ENCODE measurements at places on chromosomes 5 and 9.

DNA sequence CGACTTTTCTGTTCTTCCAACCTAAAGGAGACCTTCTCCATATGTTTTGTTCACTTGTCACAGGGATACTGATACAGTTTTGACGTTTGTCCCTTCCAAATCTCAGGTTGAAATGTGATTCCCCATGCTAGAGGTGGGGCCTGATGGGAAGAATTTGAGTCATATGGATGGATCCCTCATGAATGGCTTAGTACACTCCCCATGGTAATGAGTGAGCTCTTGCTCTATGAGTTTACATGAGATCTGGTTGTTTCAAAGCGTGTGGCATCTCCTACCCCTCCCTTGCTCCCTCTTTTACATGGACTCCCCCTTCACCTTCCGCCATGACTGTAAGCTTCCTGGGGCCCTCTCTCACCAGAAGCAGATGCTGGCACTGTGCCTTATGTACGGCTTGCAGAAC lies 6.9 kb downstream of the PIP5K1B start:
- DNase-seq, result no peak

GRCh38 chr5:138129347-138129746 lies 9.9 kb downstream of the NME5 start:
- DNase-seq, result no peak

- DNase-seq, result no peak
Measured at GRCh38 chr5:26482810-26483375, 555.5 kb downstream of the CDH9 start.

- no peak for DNase-seq
Measured at GRCh38 chr9:4821133-4821532, 28.4 kb downstream of the RCL1 start.

DNA sequence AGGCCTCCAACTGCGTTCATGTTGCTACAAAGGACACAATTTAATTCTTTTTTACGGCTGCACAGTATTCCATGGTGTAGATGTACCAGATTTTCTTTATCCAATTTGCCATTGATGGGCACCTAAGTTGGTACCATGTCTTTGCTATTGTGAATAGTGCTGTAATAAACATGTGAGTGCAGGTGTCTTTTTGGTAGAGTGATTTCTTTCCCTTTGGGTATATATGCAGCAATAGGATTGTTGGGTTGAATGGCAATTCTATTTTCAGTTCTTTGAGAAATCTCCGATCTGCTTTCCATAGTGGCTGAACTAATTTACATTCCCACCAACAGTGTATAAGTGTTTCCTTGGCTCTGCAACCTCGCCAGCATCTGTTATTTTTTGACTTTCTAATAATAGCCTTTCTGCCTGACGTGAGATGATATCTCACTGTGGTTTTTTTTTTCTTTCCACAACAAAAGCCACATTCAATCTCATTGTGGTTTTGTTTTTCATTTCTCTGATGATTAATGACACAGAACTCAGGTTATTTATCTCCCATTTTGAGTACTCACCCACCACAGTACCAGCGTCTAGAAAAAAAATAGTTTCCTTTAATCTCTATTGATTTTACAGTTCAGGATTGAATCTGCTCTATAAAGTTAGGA lies 21.9 kb downstream of the ARRDC3 start:
- no peak for DNase-seq

DNA sequence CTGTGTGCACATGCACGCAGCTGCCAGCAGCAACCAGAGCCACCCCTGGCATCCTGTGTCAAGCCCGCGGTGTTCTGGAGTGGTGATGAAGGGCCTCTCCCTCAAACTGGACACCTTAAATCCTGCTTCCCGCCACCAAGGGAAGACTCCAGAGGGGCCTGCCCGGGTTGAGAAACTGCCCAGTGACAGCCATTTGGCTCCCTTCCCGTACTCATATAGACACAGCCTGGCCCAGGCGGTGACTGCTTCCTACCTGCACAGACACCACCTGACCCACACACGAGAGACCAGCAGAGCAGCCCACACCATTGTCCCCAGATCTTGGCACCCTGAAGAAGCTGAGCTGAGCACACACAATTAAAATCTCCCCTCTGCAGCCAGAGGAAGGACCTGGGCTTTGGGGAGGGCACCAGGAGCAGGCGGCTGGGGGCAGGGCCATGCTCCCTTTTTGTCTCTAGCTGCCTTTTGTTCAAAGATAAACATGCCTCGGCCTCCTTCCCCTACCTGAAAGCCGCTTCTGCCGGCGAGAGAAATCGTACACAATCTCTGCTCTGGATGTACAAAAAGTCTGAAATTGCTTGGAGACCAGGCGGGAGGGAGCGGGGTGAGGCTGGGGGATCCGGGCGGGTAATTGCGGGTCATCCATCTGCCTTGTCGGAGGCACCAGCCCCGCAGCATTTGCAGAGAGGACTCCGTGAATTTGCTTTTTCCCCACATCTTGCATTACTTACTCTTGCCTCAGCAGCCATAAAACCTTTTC lies 78.4 kb downstream of the TSPAN17 start:
- no peak for DNase-seq

DNA sequence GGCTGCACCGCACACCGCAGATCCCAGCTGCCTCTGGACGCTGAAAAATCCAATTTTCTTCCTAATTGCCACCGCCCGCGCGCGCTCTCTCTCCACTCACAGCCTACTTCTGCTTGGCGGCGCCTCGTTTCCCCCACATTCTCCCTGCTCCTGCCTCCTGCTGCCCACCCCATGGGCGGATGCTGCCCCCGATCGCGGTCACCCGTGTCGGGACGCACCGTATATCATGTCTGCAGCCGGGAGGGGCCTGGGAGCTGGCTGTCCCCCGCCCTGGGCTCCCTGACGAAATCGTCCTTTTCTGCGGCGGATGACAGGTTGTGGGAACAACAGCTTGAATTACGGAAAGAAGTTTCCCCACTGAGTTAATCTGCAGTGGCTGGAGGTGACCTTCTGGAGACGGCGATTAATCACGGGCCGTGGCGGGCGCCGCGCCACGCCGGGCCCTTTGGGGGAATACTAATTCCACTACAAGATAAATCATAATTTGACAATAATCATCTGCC lies 36.3 kb upstream of the PSD2 start:
- DNase-seq, result no peak
